Fibroblast of skin of right biceps (primary cell): ENCODE measurements at places on chromosomes 7 and 10.

GRCh38 chr7:80467069-80467468 is 44.8 kb downstream of the GNAT3 start:
- peak; percentile 32 for DNase-seq

DNA sequence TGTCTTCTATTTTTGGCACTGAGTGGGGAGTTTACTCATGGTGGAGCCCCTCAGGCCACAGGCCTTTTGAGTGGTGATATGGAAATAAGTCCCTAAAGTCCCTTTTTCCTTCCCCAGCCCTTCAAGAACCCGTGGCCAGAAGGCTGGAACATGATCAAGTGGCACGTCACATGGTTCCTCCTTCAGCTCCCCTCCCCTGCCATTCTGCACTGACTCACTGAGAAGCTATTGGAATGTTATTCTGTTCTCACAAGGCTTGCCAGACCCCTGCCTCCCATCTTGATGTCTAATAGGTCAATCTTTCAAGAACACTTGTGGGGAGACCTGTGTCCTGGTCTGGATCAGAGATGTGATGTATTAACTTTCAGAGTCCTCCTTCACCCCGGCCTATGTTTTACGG is 279.8 kb downstream of the SEC23IP start:
- DNase-seq = peak; percentile 21

DNA sequence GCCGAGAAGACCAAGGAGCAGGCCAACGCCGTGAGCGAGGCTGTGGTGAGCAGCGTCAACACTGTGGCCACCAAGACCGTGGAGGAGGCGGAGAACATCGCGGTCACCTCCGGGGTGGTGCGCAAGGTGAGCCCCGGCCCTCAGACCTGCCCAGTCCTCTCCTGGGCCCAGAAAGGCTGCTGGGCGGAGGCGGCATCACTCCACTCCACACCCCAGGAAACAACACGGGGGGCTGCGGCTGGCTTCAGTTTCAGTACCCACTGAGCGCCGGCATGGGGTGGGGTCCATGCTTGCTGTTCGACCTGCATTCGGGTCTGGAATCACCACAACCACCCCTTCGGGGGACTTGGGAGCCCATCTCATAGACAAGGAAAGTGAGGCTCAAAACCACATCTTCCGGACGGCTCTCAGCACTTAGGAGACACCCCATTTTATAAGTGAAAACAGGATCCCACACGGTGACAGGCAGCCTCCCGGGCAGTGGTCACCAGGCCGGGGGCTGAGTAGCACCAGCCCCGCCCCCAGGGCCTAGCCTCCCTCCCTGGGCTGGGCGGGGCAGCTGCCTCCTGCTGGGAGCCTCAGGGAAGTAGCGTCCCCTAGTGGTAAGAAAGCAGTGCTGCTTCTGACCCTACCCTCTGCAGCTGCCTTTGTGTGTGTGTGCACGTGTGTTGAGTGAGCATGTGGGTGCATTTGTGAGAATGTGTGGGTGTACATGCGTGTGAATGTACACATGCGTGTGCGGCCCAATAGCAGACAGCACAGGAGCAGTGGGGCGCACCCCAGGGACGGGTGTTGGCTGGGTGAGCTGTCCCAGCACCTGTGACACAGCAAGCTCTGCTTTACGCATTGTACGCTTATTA is 1.8 kb downstream of the SNCG start:
- peak; percentile 68 for DNase-seq

DNA sequence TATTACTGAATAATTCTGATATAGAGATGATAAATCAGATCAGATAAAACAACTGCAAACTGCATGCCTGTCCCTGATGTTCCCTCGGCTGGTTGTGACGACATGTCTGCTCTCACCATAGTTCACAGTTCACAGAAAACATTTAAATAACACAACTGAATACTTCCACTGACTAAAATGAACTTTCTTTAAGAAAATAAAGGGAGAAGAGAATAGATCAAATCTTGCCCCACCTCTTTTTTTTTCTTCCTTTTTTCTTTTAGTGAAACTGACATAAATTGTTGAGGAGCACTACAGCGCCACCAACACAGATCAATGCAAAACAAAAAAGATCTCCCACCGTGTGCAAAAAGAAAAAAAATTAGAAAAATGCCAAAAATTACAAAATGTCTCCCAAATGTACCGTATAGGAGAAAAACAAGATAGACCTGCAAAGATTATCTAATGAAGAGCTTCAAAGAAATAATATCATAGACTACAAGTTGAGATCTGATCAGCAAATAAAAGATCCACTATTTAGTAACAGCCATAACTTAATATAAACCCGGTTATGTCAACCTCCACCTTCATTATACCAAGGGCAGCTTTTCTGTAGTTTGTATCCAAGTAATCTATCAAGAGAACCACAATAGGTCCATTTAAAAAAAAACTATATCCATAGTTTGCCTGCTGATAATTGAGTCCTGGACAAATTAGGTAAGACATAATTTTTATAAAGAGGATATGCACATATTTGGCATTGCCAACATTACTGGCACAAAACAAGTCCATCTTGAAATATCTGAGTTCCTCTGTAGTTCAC is 30.7 kb upstream of the EPC1 start:
- peak; percentile 52 for DNase-seq

GRCh38 chr7:138470391-138471157 is 10.5 kb downstream of the TRIM24 start:
- no peak for DNase-seq

DNA sequence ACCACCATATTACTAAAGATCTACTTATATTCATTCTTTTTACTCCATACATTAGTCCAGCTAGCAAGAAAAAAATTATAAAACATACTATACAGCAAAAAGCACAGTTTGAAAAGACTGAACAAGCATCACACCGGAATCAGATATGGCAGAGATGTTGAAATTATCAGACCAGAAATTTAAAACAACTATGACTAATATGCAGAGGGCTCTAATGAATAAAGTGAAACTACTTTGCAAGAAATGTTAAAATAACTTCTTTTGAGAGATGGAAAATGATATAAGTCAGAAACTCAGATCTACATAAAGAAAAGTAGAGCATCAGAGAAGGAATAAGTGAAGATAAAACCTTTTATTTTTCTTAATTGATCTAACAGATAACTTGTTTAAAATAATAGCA is 50.9 kb downstream of the SGCE start:
- no peak for DNase-seq

GRCh38 chr10:133247681-133248333 is 10.2 kb downstream of the VENTX start:
- no peak for DNase-seq

DNA sequence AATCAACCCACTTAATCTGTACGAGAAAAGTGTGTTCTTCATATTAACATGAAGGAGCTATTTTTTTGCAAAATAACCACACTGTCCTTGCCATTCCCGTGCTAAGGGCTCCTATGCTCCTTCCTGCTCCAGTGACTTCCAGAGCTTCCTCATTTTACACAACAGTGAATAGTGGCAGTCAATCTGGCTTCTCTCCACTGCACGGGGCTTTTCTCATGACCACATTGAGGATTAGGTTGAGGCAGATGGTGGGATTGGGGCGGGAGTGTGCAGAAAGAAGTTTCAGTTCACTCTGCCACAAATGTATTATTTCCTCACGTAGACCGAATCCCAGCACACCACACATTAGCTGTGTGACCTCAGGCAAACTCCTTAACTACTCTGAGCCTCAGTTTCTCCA is 235.1 kb downstream of the ARHGAP12 start:
- DNase-seq = no peak

GRCh38 chr10:47026301-47027107 is 115.3 kb downstream of the PTPN20 start:
- no peak for DNase-seq

DNA sequence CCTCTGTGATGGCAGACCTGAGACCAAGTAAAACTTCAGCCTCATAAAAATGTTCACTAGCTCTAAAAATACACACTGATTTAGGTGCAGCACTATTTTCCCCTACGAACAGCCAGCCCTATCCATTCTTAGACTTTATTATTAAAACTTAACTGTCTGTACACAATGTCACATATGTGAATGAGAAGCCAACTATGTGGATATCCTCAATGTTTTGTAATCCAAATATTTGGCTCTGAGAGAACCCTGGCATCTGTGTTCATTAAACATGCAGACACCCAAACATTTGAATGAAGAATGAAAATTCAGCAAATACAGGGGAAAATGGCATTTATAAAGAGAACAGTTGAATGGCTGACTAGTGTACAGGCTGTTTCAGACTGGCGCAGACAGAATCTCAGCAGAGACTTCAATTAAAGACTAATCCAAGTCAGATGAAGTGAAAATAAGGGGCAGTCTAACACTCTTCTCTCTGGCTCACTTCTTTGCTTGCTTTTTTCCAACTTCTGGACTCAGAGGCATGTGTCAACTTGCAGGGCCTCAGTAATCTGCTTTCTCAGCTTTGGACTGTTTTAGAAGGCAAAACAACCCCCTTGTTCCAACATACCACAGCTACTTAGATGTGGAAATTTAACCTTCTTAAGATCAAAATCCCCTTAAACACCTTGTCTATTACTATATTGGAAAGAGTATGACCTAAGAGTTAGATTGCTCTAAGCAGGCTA is 47.4 kb upstream of the FAM180A start:
- no peak for DNase-seq

GRCh38 chr10:36181426-36182178 is 539.5 kb upstream of the FZD8 start:
- peak; percentile 73 for DNase-seq

- peak; percentile 28 for DNase-seq
These were observed 23.6 kb downstream of the ZNF783 start for GRCh38 chr7:149285603-149286002.

DNA sequence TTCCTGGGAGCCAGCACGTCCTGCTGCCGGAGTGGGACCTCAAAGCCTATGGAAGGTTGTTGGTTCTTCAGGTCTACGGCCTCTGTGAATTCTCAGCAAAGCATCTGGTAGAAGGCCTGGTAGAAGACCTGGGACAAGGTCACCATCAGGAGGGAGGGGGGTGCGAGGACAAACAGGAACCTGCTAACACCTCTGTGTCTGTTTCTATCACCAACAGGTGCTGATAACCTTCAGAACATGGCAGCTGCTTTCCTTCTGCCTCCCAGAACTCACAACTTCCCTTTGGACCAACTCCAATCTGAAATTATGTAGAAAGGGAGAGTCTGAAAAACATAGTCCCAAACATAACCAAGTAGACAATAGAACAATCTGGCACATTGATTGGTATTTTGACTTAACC is 8.3 kb upstream of the MET start:
- DNase-seq = no peak

GRCh38 chr7:138095972-138096935 is 20.0 kb downstream of the AKR1D1 start:
- DNase-seq = no peak

DNA sequence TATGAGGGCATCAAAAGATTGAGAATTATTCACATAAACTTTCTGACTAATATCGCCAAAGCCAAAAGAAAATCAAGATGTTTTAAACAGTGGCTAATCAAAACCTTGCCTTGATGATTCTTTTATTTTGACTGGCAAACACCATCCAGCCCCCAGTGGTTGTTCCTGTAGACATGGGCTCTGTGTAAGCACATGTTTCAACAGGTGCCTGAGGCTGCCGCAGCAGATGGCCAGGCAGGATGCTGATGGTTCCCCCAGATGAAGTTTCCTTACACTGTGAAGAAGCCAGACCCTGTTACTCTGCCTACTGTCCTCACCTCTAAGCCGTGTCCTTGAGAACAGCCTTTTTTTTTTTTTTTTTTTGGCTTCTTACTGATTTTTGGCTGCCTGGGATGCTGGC is 146.5 kb downstream of the RAB11FIP2 start:
- DNase-seq = no peak

GRCh38 chr10:98908868-98909267 is 326.8 kb downstream of the HPSE2 start:
- no peak for DNase-seq

DNA sequence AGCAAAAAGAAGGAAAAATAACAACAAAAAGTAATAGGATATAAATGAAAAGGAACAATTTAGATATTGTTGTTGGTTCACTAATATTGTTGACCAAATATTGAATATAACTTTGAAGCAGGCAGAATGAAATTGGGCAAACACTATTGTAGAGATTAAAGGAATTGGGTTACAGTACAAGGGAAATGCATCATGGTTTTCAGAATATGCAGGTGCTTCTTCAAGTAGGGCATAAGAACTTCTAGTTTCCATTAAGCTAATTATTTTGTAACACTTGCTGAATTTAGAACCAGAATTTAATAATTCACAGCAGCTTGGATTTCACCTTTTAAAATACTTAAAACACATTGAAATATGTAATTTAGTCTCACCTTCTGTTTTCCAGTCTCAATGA is 36.5 kb downstream of the RPA3 start:
- no peak for DNase-seq

DNA sequence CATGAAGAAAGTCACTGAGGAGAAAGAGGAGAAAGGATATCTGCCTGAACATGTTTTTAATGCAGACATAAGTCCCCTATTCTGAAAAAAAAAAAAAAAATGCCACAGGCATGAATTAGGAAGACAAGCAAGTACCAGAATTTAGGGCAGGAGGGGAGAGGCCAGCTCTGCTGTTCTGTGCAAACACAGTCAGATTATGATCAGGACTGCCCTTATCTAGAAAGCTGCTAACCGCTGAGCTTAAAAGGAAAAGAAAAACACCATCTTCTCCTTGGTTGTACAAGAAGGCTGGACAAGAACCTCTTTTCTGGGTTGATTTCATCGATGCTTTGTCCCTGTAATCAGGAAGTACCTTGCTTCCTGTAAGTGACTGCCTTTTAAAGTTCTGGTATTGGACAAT is 15.3 kb upstream of the PWWP2B start:
- DNase-seq = no peak

- peak; percentile 91 for DNase-seq
These were observed 62.7 kb downstream of the VPS41 start for GRCh38 chr7:38846280-38846679.

- DNase-seq = no peak
These were observed 23.6 kb downstream of the DAGLB start for GRCh38 chr7:6423942-6424701.

GRCh38 chr10:14507176-14507575 is 176.5 kb upstream of the FRMD4A start:
- no peak for DNase-seq

- peak; percentile 46 for DNase-seq
These were observed 44.9 kb downstream of the ANXA8 start for GRCh38 chr10:47438857-47439474.

- peak; percentile 28 for DNase-seq
These were observed 166.0 kb upstream of the EEPD1 start for GRCh38 chr7:35987016-35987415.

DNA sequence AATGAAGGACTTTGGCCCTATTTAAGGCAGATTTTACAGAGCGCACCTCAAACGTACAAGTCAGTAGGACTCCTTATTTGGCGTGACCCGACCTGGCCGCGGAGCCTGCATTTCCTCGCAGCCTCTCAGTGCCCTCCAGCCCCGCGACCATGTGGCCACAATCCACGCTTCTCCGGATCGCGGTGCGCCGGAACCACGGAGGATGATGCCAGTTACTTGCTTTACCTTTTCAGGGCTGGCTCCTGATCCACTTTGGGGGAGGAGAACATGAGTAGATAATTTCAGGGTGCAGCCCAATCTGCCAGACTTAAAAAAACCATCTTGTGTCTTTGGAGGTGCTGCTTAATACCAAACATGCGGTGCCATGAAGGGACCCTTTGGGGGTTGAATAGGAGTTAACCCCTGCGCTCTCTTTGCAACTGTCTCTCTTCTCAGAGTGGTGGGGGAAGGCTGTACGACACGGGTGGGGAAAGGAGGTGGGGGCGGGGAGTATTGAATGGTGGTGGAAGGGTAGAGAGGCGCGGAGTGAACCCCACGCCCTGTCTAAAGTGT is 1.5 kb downstream of the FRAT1 start:
- no peak for DNase-seq

- no peak for DNase-seq
These were observed 85.4 kb upstream of the RHOBTB1 start for GRCh38 chr10:61029411-61029810.
